ENCODE measurements at places on chromosomes 1 and 21.
A peak's percentile ranks its signal among the peaks of the same experiment; 100 is the strongest.

DNA sequence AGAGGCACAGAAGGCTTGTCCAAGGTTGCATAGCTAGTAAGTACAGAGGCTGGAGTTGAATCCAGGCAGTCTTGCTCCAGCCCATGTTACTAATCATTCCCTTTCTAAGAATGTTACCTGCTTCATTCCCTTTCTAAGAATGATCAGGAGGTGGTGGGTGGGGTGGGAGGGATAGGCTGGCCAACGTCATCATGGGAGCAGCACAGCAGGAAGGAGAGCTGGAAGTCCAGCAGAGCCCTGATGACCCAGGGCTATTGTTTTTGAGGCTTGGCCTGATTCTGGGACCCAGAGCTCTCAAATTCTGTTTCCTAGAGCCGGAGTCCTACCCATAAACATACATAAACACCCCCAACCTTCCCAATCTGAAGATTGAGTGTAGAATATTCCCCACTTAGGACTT, 11.8 kb upstream of the CSF1 start:
- no peak for DNase-seq

DNA sequence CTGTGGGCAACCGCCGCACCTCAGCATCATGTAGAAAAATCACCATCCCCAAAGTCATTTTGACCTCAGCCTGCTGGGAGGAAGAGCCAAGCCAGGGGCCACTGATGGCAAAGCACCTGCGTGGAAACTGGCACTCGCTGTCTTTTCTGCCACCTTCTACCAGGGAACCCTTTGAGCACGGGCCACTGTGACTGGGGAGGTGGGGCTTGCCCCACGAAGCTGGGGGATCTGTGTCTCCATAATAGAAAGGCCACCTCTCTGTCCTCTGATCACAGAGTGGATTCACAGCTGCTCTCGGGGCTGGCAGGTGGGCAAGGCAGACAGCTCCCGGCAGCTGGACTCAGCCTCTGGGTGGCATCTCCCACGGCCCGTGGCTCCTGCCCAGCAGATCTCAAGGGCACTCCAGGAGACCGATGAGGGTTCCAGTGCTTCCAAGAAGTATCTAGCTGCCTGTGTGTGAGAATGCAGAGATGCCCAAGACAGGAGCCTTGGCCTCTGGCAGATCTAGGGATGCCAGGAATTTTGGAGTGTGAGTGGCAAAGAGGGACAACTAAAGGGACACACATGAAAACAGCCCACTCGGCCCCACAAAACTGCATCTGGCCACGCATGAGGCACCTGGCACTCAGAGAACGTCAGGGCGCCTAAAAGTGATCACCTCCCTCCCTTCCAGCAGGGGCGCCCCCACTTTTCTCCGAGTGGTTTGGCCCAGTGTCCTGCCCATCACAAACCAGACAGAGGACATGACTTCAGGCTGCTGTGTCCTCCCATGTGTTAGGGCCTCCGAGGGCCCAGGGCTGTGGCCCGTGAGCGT, 102.6 kb downstream of the PDE9A start:
- DNase-seq, result no peak

DNA sequence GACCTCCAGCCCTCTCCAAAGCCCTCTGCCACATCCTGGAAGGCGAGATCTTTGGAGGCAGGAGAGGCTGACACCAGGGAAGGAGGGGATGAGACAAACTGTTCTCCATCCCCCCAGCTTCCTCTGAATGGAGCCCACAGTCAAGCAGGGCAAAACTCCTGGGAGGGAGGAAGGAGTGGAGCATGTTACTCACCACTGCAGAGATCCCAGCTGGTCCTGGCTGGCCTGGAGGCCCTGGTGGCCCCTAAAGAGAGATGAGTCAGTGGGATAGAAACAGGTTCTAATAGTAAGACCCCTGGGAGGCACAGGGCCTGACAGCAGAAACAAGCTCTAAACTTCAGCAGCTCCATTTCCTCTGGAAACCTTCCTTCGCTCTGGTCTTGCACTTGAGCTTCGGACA, 14.0 kb upstream of the PEF1 start:
- DNase-seq, result no peak

GRCh38 chr1:55088413-55088812, 49.1 kb downstream of the PCSK9 start:
- no peak for DNase-seq

DNA sequence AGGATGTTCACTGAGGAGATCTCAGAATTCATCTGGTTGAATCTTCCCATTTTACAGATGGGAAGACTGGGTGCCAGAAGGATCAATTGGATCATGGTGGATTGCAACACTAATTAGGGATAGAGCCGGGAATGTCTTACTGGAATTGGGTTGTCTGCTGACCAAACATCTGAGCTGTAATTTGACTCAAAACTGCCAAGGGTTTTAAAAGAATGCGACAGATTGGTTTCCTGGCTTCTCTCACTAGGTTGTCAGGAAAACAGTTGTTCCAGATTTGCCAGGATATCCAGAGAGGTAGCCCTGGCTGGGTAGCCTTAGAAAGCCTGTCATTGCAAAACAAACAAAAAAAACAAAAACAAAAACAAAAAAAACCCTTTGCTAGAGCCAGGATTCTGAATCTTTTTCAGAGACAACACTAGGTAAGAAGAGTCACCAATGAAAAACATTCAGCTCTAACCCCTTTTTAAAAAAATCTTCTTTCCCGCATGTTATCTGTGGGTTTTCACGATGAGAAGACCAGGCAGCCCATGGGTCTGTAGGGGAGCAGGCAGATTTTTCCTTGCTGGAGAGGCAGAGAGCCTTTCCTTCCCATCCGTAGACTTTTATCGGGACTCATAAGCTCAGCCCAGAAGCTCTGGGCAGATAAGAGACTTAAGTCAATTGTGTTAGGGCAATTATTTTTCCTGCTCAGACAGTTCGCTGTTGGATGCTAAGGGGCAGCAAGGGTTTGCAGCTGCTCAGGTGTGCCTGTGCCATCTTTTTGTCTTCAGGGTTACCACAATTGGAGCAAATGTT, 418.9 kb downstream of the PRDM2 start:
- DNase-seq, result no peak

DNA sequence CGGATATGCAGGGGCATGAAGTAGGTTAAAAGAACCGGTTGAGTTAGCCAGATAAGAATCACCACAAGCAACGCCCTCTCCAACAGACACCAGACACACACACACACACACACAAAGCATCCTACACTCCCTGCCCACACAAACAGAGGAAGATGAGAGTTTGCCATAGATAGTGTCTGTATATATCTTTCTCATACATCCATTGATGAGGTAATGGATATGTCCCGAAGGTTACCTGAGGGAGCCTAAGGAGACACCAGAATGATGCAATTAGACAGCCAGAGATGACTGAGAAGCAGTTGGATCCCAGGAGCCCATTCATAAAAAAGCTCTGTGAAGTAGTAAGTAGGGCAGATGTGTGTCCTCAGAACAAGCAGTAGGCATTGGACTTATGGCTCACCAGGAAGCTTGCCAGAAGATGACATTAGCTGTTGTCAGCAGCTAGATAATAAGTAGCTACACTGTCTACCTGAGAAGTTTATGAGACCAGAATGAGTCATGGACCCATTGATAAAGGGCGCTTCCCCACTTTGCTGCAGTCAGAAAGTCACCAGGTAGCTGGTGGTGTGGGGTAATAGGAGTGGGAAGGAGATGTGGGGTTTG, 247.0 kb downstream of the KCNT2 start:
- no peak for DNase-seq

DNA sequence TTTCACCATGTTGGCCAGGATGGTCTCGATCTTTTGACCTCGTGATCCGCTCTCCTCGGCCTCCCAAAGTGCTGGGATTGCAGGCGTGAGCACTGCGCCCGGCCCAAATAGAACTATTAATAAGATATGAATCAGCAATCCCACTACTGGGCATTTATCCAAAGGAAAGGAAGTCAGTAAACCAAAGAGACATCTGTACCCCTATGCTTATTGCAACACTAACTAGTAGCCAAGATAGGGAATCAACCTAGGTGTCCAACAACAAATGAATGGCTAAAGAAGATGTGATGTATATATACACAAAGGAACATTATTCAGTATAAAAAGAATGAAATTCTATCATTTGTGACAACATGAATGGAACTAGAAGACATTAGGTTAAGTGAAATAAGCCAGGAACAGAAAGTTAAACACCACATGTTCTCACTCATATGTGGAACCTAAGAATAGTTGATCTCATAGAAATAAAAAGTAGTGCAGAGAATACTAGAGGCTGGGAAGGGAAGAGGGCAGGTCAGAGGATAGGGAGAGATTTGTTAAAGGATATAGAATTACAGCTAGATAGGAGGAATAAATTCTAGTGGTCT, 48.8 kb downstream of the XPR1 start:
- no peak for DNase-seq

DNA sequence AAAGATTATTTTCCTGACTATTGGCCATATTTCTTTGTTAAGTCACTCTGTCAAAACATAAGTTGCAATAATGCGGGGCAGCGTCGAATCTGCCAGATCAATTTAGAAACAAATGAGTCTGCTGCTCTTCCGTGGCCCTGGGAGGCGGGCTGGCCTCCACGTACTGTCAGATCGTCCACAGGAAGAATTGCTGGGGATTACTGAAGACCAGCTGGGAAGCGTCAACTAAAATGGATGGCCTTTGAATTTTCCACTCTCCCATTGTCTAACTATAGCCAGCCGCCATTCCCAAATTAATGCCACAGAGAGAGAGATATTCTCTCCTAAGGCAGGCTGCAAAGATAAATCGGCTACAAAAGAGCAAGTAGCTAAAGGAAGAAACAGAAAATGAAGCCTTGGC, 560.2 kb downstream of the SMYD3 start:
- DNase-seq, result no peak

- DNase-seq, result peak; percentile 10
Observed at GRCh38 chr1:214332946-214333798, 52.2 kb downstream of the SMYD2 start.

GRCh38 chr1:153608742-153609584, 4.0 kb downstream of the S100A16 start:
- no peak for DNase-seq

- DNase-seq, result no peak
Observed at GRCh38 chr1:107877092-107877491, 87.9 kb downstream of the VAV3 start.

GRCh38 chr1:64679177-64679576, 65.7 kb upstream of the RAVER2 start:
- DNase-seq, result no peak

DNA sequence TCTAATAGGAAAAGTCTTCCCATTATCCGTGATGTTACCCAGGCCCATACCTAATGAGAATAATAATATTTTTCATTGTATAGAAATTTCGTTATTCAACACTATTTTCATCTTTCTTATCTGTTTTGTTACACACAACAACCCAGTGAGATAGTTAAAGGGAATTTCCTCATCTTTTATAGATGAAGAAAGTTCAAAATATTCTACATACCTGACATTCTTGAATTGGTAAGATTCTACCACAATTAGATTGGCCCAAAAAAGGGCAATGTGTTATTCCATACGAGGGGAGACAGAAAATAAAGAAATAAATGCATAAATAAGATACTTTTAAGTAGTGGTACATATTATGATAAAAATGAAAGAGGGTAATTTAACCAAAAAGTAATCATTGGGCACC, 405.5 kb upstream of the ADAMTS5 start:
- DNase-seq, result no peak

DNA sequence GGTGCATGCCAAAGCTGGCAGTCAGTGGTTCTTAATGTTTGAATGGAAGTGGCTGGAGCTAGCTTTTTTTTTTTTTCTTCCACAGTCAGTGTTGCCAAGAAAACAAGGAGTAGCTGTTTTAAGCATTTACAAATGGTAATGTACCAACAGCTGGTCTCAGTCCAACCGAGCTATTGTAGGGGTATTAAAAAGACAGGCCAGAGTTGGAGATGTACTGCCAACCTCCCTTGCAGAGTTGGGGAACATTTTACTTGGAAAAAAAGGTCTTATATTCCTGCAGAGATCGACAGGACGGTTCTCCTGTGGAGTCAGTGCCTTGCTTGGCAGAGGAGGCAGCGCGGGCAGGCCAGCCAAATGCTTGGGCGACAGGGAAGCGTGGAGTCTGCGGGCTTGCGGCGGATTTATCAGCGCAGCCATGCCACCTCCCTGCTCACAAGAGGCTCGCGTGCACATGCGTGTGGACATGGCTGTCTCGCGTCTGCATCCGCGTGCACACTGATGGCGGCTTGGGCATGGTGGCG, 338.1 kb downstream of the RPS6KC1 start:
- no peak for DNase-seq

- DNase-seq, result no peak
Observed at GRCh38 chr1:152451254-152451653, 37.2 kb upstream of the CRNN start.

DNA sequence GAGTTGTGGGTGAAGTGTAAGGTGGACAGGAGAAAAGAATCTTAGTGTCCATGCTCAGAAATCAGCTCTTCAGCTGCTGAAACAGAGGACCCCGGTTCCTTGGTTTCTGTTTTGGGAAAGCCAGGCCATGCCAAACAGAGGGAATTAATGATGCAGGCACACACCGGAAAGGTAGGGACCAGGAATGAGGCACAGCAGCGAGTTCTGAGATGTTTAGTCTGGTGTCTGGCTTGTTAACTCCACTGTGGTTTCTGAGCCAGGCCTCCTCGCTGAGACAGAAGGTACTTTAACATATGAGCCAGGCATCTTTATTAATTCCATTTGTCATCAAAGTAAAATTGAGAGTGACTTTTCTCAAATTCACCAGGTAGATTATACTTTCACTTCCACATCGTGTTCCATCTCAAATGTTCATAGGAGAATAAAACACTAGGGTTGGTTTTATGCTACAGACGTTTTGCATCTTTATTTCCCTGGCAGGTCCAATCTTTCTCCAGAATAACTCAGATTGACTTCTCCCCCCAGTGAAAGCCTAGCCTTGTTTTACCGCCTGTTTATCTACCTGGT, 23.5 kb downstream of the LRRC8D start:
- no peak for DNase-seq

DNA sequence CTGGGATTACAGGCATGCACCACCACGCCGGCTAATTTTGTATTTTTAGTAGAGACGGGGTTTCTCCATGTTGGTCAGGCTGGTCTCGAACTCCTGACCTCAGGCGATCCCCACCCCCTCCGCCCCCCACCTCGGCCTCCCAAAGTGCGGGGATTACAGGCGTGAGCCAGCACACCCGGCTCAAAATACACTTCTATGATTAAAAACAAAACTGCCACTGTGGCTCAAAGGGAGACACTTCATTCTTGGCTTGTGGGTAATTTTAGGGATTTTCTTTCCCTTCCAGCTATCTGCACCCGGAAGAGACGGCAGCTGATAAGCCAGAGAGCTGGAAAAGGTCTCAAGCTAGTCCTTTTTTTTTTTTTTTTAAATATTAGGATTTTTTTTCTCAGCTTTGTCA, 24.5 kb downstream of the TMPRSS2 start:
- no peak for DNase-seq

DNA sequence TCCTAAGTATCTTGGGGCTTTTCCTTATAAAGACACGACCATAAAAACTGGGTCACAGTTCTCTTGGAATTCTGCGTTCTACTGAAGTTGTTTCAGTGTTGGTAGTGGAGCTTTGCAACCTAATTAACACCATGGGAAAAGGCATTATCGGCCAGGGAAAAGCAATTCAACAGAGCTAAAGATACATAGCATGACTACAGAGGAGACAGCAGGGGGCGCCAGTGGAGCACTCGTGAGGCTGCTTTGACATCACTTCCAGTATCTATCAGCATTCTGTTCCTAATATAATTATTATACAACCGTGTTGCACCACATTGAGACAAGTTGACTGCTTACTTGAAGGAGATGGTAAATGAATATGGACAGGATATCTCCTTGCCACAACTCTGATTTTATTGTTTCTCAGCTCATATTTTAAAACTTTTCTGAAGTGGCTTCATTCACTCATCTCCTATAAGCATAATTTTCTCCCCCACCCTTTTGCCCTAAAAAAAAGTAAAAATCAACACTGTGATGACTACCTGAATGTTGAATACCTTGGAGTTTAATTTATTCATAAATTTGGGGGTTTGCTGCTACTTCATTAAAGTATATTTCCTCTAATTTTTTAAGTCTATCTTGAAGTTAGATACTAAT, 39.4 kb downstream of the ZP4 start:
- DNase-seq, result no peak

All from activated CD4-positive, alpha-beta T cell treated with anti-CD3 and anti-CD28 coated beads for 24 hours (primary cell).